ENCODE measurements at places on chromosomes 16 and 17.

- no peak for DNase-seq
These were observed 1.2 kb upstream of the ZFHX3 start for GRCh38 chr16:73049091-73049490.

- no peak for DNase-seq
These were observed 11.0 kb downstream of the AMFR start for GRCh38 chr16:56414366-56414765.

GRCh38 chr16:1991588-1991947 is 1.8 kb downstream of the SYNGR3 start:
- no peak for DNase-seq

DNA sequence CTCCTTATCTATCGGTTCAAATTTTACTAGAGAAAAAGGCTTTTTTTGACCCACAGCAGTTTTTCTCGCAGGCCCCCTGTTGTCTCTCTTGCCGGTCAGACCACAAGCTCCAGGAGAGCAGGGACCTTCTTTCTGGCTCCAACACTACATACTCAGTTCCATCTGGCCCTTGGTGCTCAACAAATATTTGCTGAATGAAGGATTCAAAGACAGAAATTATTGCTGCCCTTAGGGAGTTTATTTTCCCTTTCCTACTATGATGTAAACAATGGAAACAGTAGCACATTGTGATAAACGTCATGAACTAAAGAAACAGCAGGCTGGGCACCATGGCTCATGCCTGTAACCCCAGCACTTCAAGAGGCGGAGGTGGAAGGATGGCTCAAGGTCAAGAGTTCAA is 59.0 kb upstream of the ATP2A3 start:
- DNase-seq = no peak

GRCh38 chr17:81517339-81518112 is 4.9 kb upstream of the ACTG1 start:
- DNase-seq = no peak

- no peak for DNase-seq
These were observed 8.3 kb downstream of the WSCD1 start for GRCh38 chr17:6078458-6078871.

- DNase-seq = peak; percentile 12
These were observed 490 bp downstream of the GID4 start for GRCh38 chr17:18039535-18040260.

DNA sequence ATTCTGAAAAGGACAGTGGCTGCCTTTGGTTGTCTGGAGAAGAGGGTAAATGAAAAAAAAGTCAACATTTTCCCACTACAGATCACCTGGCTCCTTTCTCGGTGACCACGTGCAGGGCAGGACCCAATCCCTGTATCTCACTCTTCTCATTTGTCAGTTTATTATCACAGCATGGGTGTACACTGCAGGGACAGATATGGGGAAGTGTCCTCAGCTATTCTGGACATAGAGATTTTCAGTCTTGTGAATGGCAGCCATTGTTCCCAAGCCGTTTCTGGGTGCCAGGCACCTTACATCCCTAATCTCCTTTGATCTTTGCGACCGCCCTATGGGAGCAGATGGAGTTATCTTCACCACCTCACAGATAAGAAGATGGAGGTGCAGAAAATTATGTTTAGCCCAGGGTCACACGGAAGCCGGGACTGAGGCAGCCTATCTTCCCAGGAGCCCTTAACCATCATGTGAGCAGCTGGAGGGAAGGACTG is 7.2 kb downstream of the ADORA2B start:
- no peak for DNase-seq

GRCh38 chr16:87297918-87298631 is 19.1 kb downstream of the C16orf95 start:
- DNase-seq = peak; percentile 46

DNA sequence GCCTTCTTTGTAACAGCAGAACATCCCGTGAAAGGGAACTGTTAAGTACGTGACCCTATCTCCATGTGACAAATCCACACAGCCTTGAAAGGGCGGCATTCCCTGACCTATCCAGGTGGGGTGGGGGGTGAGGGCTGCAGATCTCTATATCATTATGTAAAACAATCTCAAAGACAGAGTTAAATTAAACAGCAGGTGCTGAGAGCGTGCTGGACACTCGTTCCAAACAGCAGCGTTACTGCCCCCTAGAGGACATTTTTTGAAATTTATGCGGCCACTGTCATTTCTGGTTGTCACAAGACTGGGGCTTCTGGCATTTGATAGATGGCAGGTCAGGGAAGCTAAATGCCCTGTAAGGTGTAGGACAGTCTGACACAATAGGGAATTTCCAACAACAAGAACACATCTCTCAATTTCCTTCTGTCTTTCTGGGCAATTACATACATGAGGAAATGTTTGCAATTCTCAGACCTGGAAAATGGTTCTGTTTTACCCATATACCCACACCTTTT is 6.7 kb upstream of the SLC25A39 start:
- DNase-seq = peak; percentile 79

- no peak for DNase-seq
These were observed 1.6 kb upstream of the PECAM1 start for GRCh38 chr17:64392300-64392699.

DNA sequence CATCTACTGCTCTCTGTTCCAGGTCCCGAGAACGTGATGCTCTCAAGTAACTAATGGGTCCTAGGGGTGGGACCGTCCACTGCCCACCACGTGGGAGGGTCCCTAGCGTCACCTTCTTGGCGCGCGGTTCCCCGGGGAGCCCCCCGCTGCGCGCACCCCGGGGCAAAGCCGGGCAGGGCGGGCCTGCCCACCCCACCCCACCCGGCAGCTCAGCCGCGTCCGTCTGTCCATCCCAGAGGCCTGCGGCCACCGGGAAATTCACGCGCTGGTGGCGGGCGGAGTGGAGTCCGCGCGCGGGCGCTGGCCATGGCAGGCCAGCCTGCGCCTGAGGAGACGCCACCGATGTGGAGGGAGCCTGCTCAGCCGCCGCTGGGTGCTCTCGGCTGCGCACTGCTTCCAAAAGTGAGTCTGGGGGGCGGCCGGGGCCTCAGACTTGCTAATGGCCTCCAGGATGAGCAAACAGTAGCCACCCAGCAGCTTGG is 494 bp downstream of the PRSS41 start:
- DNase-seq = no peak

DNA sequence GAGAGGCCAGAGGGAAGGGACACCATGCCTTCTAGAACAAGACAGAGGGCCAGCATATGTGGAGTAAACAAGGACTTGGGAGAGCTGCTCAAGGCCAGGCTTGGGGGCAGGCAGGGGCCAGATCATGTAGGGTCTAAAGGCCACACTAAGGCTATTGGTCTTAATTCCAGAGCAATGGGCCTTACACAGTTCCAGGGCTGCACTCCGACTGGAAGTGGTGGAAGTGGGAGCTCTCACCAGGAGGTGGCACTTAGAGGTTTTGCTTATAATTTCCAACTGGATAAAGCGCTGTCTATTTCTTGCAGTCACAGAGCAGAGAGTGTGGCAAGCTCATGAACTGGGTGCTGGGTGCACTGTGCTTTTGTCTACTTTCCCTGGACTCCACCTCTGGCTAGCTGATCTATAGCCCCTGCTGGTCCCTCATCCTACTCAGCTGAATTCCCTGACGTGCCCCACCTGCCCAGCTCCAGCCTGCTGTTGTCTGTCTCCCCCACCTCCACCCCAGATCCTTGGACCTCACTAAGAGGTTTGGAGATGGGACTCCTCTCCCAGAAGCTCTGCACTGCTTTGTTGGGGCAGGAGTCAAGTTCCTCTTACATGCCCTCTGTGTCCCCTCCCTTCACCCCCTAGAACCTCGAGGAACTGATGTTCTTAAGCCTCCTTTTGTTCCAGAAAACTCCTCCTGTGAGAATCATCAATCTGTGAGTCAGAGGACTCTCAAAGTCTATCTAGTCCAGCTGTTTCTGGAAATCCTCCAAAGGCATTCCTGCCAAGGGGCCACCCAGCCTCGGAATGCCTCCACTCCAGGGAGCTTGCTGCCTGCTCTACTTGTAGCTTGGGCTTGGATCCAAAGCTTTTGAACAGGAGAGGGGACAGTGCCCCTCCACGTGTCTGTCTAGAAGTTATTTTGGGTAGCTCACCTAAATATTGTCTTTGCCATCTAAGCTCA is 48.1 kb upstream of the KSR1 start:
- no peak for DNase-seq

GRCh38 chr17:32862940-32863339 is 14.0 kb downstream of the MYO1D start:
- DNase-seq = no peak

GRCh38 chr17:5527601-5528250 is 41.4 kb downstream of the MIS12 start:
- DNase-seq = no peak

GRCh38 chr17:36722121-36722902 is 120.9 kb downstream of the MRM1 start:
- peak; percentile 81 for DNase-seq

GRCh38 chr17:43648916-43649315 is 12.8 kb downstream of the MEOX1 start:
- no peak for DNase-seq

DNA sequence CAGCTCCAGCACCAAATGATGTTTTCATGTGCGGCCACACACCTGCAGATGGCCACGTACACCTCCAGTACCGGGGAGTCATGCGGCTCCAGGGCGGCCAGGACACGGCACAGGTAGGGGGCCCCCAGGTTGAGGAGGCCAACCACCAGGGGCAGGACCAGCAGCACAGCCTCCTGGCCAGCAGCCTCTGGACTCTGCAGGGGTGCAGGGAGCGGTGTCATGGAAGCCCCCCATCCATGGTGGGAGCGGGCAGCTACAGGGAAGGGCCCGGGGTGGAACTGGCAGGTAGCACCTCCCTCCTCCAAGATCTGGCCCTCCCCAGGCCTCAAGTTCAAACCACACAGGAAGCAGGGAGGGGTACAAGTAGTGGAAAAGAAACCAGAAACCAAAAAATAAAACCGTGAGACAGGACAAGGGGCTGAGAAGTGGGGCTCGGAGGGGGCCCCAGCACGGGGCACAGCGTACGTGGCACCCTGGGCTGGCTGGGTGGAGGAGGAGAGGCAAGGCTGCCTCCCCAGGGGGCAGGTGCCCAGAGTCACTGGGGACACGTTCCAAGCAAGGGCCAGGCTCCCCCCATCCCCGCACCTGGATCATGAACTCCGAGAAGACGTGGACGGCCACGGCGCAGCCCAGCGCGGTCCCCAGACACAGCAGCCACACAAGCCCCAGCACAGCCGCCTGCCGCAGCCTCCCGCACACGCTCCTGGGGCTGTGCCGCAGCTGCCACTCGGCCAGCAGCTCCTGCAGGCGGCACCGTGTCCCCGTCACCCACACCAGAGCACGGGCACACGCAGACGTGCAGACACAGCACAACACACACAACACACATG is 7.4 kb downstream of the TMC6 start:
- DNase-seq = no peak

GRCh38 chr16:11004351-11004750 is 60.0 kb downstream of the CLEC16A start:
- no peak for DNase-seq

DNA sequence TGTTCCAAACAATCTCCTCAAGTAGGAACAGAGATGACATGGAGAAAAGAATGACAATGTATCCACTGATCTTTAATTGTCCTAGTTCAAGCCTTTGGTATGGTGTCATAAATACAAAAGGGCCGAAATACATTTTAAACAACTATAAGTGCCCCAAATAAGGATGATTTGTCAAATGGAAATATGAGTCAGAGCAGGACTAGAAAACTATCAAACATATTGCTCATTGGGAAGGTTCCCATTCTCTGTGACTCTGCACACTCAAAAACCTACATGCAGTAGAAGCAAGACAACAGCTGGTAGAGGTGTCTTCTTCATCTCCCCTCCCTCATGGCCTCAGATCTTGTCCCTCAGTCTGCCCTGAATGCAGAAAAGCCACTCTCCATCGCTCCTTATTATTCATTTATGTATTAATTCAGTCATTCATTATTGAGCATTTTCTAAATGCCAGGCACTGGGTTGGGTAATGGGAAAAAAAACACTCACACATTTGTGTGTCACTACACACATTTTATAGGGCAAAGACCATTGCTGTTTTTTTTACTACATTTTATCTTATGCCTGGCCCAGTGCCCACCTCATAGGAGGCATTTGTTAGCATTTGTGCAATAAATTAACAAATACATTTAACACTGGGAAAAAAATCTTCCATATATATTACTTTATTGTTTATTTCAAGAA is 10.1 kb downstream of the CA10 start:
- DNase-seq = no peak

GRCh38 chr17:75807861-75808260 is 23.3 kb downstream of the UNK start:
- DNase-seq = no peak

GRCh38 chr17:82152114-82152513 is 54.1 kb upstream of the FASN start:
- DNase-seq = no peak

DNA sequence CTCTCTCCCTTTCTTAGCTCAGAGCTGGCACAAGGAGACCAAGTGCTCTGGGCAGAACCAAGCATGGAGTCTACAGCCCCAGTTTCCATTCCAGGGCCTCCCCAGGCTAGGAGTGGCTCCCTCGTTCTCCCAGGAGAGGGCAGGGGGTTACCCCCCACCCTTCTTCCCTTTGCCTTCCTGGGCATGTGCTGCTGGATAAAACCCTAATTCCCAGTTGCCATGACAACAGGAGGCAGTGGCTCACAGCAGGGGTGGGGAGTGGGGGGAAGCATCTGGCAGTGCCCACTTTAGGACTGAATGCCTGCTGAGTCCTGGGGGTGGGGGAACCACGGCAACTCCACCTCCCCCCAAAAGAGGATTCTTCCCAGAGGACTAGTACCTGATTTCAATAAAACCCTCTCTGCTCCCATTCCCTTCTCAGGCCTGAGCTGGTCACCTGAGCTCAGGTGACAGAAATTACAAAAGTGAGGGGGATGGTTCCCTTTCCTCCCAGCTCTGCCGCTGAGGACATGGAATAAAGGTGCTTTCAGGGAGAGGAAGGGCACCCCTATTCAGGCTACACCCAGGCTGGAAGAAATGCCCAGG is 1.8 kb downstream of the MPP2 start:
- no peak for DNase-seq

DNA sequence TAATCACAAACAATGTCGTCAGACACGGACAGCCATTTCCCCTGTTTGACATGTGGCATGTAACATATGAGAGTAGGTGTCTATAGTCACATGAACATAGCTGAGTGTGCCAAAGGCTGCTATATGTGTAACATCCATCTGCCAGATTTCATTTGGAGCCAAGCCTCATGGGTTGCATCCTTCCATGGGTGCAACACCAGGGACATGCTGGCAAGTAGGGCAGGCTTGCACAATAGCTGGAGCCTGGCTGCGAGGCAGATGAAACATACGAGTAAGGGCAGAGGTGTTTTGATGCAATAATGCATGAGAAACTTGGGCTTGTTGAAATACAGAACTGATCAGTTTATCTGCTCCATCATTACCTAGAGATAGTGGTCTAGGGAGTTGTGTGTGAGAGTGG is 9.0 kb upstream of the ZNF689 start:
- DNase-seq = no peak

Measured in stimulated activated CD4-positive, alpha-beta T cell treated with anti-CD3 and anti-CD28 coated beads, Interleukin-4, amount 100 ng/mL, for 24 hours (primary cell).